ENCODE measurements at places on chromosomes 6 and 20. TPM values are rescaled to one million over a fixed set of nuclear protein-coding genes. Genes with fewer than 3 reads are reported as not detected.

CAP2 gene
- total RNA-seq = not detected

NFKBIL1 gene
- 29.8 TPM for total RNA-seq

ABHD16B gene
- total RNA-seq = 0.19 TPM

OR2H2 gene
- not detected for total RNA-seq

PHACTR3 gene
- not detected for total RNA-seq

NRN1 gene
- 14.7 TPM for total RNA-seq

PAX1 gene
- total RNA-seq = not detected

OR2W1 gene
- not detected for total RNA-seq

LY6G6D gene
- total RNA-seq = not detected

KCNB1 gene
- not detected for total RNA-seq

BNIP5 gene
- not detected for total RNA-seq

PLCB4 gene
- not detected for total RNA-seq

MTCH1 gene
- 133 TPM for total RNA-seq

UQCC2 gene
- total RNA-seq = 112 TPM

DHX16 gene
- total RNA-seq = 27.4 TPM

MCM8 gene
- 35.3 TPM for total RNA-seq

ZNF512B gene
- total RNA-seq = 13.9 TPM

IYD gene
- not detected for total RNA-seq

NT5E gene
- 10.5 TPM for total RNA-seq

EDN1 gene
- total RNA-seq = 0.13 TPM

HAO1 gene
- not detected for total RNA-seq

SIRPA gene
- total RNA-seq = not detected

NOTCH4 gene
- 2.3 TPM for total RNA-seq

MUC21 gene
- not detected for total RNA-seq

CCDC170 gene
- not detected for total RNA-seq

Data from activated T-helper 17 cell treated with anti-CD3 and anti-CD28 coated beads, Interleukin-2, amount 50 U/mL, for 72 hours (primary cell).